Heart left ventricle (tissue), 16 donors: ENCODE measurements at places on chromosomes 6 and 20. TPM values are rescaled to one million over a fixed set of nuclear protein-coding genes. Genes with fewer than 3 reads are reported as not detected.

The LTB gene
- total RNA-seq, result 4.6 TPM

The CST7 gene
- 0.54 TPM for total RNA-seq

The SNPH gene
- total RNA-seq, result 6.5 TPM

The EFCAB8 gene
- total RNA-seq, result not detected

The MEI4 gene
- total RNA-seq, result 0.36 TPM

- DNase-seq, result peak; percentile 78
These were observed 20.8 kb upstream of the HCK start for GRCh38 chr20:32031007-32031958.

DNA sequence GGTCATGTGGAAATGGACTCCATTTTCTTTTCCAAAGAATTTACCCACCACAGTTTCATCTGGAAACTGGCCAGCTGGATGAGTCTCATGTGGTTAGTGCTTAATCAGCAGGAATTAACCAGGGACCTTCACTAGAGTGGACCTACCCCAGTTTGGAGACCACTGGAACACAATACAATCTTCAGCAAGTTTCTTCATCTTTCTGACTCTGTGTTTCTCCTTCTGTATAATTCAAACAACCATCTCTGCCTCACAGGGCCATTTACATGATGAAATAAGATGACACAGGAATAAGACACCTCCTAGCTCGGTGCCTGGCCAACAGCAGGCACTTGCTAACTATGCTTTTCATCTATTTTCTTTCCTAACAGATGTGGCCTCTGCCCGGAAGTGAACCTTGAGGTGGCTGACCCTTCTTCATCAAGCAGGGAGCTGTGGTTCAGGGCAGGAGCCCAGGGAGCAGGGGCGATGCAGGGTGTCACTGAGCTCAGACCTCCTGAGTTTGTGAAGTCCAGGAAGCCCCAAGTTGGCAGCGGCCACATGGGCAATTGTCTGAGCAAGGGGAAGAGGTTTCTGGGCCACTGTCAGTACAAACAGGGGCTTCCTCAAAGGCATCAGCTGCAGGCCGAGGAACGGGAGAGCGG lies 98.8 kb downstream of the SOD2 start:
- DNase-seq, result no peak

GRCh38 chr20:56957737-56958553 lies 308.5 kb downstream of the BMP7 start:
- DNase-seq, result no peak

- DNase-seq, result no peak
These were observed 11.1 kb downstream of the MAP1LC3A start for GRCh38 chr20:34569598-34569997.
